Foreskin melanocyte (primary cell): ENCODE measurements at places on chromosomes 1 and 21.

DNA sequence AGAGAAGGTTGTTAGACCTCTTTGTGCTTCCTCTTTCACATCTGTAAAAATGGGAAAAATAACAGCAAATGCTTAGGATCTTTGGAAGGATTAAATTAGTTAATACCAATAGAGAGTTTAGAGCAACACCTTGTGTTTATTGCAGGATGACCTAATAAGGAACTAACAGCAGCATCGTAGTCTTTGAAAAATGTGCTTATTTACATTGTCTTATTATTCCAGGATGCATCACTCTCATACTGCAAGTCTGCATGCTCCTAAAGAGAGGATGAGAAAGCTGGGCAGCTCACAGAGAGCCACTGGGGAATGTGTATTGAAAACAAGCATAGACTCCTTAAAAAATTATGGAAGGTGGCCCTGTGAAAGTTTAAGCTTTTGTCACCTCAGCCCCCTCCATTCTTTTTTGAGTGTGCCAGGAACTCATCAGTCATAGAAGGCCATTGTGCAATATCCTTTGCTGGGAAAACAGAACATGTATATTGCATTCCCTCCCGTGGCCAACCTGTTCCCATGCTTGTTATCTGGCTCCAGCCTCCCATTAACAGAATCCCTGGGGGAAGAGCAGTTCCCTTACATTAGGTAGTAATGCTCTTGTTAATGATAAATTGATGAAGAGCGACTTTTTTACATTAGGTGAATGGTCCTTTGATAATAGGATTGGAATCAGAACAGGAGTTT lies 180.7 kb downstream of the ZNF326 start:
- DNase-seq, result no peak

- no peak for DNase-seq
Measured at GRCh38 chr1:222060210-222060916, 318.5 kb upstream of the DUSP10 start.

DNA sequence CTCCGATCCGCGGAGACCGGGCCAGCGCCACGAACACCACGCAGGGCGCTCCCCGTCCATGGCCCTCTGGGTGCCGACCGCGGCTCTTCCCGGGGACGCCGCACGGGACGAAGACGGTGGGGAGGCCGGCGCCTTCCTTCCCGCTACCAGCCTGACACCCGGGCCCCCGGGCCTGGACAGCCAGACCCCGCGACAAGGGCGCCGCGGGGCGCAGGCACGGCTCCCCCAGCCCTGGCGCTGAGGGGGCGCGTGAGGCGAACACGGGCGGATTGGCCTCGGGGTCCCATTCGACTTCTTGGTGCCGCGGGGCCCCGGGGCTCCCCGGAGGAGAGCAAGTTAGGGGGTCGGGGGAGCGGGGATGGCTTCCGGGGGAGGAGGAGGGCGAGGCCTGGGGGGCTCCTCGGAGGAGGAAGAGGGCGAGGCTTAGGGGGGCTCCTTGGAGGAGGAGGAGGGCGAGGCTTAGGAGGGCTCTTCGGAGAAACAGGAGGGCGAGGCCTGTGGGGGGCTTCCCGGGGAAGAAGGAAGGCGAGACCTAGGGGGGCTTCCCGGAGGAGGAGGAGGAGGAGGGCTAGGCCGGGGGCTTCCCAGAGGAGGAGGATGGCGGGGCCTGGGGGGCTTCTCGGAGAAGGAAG lies 537 bp upstream of the KLHL17 start:
- no peak for DNase-seq

- DNase-seq, result no peak
Measured at GRCh38 chr1:75126611-75127101, 7.5 kb upstream of the LHX8 start.

DNA sequence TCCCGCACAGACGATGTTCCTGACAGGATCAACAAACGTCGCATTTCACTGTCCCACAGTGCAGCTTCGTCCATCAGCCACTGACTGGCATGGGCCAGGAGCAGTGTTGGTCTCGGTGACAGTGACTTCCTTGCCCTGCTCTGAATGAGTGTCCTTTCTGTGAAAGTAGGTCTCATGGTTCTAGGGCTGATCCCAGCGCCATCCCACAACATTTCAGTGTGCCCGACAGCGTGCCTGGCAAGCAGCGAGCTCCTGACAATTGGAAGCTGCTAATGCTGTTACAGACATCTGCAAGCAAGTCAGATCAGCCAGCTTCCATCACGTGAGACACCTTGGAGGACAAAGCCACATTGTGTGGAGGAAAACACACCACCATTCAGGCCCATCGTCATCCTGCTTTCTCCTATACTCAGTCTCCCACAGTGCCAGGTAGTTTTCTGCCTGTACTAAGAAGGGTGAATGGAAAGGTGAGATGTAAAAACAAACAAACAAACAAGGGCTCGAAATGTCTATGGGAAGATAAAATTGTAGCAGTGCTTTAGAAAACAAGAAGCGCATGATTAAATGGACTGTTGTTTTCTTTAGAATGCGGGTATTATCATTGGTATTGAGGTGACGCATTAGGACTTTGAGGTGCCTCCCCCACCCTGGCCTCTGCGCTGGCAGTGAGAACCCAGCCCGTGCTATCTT lies 21.9 kb downstream of the ERRFI1 start:
- peak; percentile 40 for DNase-seq

DNA sequence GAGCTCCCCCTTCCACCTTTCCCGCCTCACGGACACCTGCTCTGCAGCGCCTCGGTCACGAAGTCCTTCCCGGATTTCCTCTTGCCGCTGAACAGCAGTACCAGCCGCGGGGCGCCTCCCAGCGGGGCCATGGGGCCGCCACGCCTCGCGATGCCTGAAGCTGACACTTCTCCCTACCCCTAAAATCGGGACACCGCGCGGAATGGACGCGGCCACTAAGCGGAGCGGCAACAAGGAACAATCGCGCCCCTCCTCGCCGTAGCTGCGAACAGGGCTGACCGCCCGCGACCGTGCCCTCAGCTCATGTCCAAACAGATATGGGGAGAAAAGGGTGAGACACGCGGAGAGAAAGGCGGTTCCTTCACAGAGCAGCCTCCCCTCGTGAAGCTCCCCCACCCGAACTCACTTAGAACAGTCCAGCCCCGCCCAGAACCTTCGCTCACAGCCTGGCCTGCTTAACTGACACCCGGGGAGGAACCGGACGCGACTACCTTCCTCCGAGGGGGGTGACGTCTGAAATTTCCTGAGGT lies at the start of gene PMVK:
PMVK (minus strand) TSS at position 165 of the 530 bp plus-strand sequence; CDS start at position 131, 34 bp downstream.
- DNase-seq, result peak; percentile 94

DNA sequence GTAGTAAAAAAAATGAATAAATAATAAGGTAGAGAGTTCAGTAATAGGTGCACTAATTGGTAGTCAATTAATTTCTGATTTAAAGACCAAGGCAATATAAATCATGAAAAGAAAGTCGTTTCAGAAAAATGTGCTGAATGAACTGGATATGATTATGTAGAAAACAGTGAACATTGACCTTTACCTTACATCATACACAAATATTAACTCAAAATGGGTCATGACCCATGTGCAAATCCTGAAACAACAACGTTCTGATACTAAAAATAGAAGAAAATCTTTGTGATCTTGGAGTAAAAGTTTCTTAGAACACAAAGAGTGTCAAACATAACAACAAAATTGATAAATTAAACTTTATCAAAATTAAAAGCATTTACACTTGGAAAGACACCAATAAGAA lies 39.1 kb downstream of the COL11A1 start:
- DNase-seq, result no peak

DNA sequence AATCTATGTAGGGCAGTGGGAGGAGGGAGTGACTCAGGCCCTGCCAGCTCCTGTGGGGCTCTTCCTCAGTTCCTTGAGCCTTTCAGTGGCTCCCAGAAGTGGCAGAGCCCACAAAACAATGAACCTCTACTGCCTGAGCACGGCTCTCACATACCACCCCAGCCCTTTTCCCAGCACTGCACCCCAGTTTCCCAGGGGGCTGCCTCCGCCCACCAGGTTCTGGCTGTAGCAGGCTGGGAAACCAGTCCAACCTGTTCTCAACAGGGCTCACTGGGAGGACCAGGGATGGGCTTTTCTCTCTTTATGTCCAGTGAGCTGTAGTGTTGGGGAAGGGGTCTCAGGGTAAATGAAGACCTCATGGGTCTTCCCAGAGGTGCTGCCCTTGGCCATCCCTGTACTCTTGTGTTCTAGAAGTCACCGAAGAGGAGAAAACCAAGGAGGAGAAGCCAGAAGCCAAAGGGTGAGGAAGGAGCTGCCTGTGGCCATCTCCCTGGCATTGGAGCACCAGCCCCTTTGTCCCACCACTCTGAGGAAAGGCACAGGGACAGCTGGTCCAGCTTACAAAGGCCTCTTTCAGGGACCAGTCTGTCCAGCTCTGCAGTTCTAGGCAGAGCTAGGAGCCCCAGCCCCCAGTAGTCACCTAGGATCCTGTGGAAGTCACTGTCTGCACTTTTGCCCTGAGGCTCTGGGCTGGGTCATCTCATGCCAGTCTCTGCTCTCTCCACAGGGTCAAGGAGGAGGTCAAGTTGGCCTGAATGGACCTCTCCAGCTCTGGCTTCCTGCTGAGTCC lies 3.5 kb downstream of the MARCKSL1 start:
- DNase-seq, result no peak

- DNase-seq, result no peak
Measured at GRCh38 chr1:64734287-64734652, 10.6 kb upstream of the RAVER2 start.

DNA sequence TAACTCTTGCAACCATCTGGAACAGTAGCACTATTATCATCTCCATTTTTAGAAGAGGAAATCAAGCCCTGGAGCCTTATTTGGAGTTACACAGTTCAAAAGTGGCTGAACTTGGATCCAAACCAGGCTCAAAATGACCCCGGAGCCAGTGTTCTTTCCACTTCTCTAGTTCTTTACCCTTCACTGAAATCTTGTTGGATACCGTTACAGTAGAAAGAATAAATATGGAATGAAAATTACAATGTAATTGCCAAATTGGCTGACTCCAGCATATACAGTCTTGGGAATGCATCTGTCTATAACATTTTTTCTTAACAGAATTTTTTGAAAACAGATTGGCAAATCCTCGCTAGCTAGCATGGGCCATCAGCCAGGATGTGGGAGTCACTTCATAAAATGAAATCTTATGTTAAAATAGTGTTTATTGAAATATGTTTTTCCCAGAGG lies 261.4 kb downstream of the CTH start:
- DNase-seq, result peak; percentile 26

DNA sequence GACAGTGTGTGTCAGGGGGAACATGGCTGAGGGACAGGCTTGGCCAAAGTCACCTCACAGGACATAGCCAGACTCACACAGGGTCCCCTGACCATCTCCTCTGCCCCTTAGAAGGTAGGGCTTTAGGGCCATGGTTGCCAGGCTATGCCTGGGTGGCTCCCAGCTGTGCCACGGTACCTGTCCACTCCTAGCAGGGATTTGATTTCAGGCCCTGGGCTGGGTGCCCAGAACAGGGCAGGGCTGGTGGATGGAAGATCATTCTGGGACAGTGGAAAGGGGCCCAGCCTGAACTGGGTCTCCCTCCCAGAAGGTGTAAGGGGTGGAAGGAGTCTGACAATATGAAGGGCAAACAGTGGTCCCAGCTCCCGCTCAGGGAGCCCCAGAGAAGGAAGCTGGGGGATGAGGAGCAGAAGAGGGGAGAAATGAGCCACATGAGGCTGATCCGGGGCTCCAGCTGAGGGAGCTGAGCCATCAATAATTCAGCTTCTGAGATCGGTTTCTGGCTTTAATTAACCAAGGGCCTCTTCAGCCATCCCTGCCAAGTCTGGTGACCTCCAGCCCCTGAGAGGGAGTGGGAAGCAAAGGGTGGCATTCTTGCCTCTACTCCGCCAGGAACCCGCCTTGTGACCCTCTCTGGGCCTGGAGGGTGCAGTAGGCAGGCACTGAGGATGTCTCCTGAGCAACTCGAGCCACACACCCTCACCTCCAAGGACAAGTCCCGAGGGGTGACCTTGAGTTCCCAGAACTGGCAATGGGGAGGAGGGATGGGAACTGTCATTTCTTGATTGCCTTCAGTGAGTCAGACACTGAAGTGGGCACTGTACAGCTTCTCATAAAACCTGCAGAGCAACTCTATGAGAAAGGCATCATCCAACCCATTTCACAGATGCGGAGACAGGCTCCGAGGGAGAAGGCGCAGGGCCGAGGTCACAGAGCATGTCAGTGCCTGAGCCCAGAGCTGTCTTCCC lies 2.1 kb downstream of the CD164L2 start:
- DNase-seq, result no peak

- DNase-seq, result peak; percentile 48
Measured at GRCh38 chr1:42334240-42335049, 590 bp downstream of the FOXJ3 start.

GRCh38 chr21:17949421-17949820 lies 130.3 kb upstream of the C21orf91 start:
- no peak for DNase-seq

DNA sequence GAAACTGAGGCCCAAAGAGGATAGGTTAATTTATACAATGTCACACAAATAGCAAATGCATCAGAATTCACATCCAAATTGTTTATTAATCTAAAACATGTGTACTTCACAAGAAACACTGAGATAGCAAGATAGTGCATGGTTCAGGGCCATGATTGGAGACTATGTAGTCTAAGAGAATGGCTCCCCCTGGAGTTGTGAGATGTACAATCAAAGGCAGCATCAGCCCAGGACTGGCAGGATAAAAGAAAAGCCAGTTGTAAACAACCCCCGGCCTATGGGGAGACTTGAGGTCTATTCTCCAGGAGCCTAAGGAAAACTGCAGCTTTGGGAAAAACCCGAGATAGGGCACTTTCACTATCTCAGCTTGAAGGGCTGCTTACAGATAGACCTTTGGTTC lies 511.0 kb downstream of the OMA1 start:
- DNase-seq, result no peak

GRCh38 chr1:173057984-173058383 lies 7.2 kb upstream of the TNFSF18 start:
- no peak for DNase-seq

DNA sequence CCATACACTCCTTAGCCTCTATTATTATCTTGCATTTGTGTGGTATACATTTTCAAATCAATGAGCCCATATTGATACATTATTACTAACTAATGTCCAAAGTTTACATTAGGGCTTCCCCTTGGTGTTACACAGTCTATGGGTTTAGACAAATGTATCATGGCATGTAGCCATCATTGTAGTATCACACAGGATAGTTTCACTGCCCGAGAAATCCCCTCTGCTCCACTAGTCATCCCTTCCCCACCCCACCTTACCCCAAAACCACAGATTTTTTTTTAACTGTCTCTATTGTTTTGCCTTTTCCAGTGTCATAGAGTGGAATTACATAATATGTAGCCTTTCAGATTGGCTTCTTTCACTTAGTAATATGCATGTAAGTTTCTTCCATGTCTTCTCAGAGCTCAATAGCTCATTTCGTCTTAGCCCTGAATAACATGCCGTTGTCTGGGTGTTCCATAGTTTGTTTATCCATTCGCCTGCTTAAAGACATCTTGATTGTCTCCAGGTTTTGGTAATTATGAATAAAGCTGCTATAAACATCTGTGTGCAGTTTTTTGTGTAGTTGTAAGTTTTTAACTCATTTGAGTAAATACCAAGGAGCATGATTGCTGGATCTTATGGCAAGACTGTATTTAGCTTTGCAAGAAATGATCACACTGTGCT lies 86.4 kb upstream of the LYST start:
- DNase-seq, result no peak
